ENCODE measurements at places on chromosomes 12 and 14.
A peak's percentile ranks its signal among the peaks of the same experiment; 100 is the strongest.

DNA sequence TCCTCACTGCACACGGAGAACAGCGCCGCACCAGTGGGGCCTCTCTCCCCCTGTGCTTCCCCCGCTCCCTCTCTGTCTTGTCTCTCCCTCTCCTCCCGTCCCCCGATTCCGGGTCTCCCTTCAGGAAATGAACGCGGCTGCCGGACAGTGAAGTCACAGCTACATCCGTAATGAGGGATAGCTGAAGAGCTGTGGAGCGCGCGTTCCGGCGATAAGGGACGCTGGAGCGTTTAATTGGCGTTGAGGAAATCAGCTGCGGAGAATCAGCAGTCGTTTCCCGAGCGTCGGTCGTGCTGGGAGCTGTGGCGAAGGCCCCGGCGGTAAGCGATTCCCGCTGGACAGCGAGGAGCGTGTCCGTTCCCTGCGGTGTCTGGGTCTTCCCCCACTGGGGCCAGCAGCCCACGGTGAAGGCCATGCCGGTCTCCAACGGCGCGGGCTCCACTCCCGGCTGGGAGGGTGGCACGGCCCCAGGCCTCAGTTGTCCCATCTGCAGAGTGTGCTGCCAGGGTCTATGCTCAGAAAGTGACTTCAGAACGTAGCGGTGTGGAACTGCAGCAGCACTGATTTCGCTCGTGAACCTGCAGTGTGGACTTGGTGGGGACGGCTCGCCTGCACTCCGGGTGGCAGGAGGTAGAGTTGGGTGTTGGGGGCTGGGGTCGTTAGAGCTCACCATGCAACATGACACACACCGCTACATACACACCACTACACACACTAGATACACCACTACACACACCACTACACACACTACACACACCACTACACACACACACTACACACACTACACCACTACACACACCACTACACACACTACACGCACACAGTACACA, 10.9 kb downstream of the NOC4L start:
- DNase-seq: no peak

- DNase-seq: no peak
Observed at GRCh38 chr12:30926243-30927221, at the start of gene TSPAN11. TSS of gene TSPAN11 (plus strand) at chr12:30926748. CDS start at chr12:30953992, 27,244 bp downstream.

DNA sequence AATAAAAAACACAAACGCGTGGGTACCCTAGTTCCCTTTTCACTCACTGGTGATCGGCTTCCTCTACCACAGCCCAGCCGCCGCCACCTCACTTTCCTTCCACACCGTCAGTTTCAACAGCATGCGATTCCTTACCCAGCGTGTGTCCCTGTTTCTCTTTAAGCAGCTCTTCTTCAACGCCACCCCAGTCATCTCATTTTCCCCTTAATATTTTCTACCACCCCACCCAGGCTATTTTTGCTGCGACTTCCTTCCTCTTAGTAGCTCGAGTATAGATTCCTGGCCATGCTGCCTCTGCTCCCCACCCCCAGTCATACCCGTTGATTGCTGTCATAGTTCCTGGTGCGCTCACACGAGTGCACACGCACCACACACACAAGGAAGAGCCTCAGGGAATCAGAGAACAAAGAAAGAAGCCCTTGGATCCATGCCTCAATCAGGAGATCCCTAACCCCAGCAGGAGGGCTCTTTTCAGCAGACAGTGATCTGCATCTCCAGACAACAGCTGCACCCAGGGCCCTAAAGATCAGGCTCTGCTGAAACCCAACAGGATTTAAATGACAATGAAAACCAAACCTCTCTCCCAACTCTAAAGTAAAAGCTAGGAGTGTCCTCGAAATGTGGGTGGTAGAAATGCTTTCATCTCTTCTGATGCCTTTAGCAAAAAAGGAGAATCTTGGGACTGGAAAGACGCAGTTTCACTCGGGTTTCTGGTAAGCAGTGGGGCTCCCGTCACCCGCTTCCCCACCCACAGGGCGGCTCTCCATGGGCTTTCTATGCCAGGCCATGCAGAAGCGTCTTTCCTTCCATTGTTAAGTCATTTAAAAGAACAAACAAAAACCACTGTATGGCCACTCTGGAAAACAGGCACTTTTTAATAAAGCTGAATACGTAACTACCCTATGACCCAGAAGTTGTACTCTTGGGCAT, 23.8 kb downstream of the VPS37B start:
- peak; percentile 95 for DNase-seq

DNA sequence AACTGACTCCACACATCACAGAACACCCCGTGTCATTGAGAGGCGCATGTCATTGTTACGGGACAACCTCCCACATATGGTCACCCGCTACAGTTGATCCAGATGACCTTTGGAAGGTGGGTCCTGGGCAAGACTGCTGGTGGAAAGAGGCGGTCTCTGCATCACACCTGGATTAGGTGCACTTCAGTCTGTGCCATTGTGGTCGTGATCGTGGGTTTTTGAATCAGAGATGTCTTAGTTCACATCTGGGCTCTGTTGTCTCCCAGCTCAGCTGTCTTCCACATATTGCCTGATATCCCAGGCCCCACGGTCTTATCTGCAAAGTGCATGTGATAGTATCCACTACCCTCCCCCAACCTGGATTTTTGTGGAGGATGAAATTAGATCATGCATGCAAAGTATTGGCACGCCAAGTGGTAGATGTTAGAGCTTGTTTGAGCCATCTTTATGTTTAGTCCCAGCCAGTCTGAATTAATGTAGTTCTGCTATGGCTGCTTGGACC, 208.7 kb upstream of the FOXN3 start:
- no peak for DNase-seq

GRCh38 chr12:74941670-74942069, 268.0 kb downstream of the KCNC2 start:
- no peak for DNase-seq

DNA sequence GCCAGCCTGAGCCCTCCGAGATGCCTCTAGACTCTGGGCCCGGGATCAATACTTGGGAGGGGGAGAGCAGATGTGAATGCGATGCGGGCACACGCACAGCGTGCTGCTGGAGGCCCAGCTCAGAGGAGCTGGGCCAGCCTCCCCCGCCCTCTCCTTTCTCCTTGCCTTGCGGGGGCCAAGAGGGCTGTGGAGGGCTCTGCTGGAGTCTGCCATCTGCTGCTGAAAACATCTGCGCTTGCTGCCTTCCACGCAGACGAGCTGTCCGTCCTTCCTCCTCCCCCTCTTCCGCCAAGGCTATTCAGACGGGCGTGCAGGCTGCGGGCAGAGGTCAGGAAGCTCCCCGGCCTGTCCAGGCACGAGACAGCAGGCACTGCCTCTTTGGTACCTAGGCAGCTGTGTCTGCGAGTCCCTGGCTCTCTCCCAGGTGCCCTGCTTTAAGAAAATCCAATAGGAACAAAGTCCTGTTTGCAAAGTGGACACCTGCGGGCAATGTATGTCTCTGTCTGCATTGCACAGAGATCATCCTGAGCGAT, 75.2 kb downstream of the SPRING1 start:
- DNase-seq: peak; percentile 81

- no peak for DNase-seq
Observed at GRCh38 chr12:87870061-87870460, 159.1 kb downstream of the C12orf50 start.

- no peak for DNase-seq
Observed at GRCh38 chr12:87427770-87428169, 601.4 kb downstream of the C12orf50 start.

DNA sequence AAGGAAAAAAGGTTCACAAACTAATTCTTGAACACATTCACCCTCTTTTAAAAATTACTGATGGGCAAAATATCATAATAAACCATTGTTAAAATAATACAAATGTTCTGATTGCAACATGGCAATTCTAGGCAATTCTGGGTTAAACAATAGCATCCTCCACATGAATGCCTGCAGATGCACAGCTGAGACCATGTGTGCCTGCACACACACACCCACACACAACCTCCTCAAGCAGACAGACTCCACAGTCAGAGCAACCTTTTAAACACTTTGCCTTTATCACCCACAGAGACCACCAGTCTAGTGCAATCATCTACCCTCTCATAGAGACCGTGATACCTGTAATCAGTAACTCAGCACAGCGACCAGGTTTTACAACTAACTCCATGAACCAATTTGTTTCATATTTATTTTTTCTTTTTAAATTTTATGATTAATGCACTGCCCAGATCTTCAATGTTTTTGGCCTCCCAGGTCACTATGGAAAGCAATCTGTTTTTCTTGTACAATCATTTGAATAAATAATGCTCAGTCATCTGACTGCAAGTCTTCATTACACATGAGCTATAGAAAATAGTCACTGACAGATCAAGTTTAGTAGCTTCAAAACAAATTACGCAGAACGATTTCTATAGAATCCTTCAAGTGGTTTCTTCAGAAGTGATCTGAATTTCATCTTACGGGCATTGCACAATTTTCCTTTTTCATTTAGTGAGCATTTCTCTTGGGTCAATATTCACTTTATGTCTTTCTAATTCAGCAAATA, 105.8 kb downstream of the PRKD1 start:
- no peak for DNase-seq

DNA sequence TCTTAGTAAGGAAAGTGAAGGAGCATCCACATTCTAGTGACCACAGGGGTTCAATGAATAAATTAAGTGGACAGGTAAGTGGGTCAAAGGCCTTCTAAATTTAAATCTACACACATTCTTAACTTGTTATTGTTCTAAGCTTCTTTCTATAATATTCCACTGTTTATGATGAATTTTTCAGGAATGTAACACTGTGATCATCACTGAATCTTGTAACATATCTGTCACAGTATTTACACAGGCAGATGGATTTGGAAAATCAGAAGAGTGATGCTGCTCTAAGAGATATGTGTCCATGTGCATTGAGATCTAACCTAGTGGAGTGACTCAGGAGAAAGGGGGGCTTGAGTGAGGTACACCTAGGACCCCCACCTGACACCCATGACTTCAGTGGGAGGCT, 115.4 kb upstream of the OVCH1 start:
- peak; percentile 18 for DNase-seq

GRCh38 chr12:20097626-20098025, 270.7 kb upstream of the PDE3A start:
- DNase-seq: peak; percentile 3

GRCh38 chr14:20808162-20808483, 5.5 kb upstream of the RNASE1 start:
- no peak for DNase-seq

DNA sequence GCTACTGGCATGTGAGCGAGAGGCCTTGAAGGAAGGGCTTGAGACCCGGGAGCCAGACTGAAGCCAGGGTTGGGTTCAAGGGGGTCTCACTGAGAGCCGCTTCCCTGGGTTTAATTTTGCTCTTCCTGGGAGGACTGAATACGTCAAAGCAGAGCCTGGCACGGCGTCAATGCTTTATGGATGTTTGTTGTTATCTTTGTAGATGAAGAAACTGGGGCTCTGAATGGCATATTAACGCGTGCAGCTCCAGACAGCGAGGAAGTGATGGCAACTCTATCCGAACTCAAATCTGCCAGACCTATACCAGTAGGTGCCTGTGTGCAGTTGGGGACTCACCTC, 152.8 kb upstream of the PARP11 start:
- no peak for DNase-seq

- peak; percentile 4 for DNase-seq
Observed at GRCh38 chr12:127729381-127729780, 537.6 kb upstream of the TMEM132C start.

DNA sequence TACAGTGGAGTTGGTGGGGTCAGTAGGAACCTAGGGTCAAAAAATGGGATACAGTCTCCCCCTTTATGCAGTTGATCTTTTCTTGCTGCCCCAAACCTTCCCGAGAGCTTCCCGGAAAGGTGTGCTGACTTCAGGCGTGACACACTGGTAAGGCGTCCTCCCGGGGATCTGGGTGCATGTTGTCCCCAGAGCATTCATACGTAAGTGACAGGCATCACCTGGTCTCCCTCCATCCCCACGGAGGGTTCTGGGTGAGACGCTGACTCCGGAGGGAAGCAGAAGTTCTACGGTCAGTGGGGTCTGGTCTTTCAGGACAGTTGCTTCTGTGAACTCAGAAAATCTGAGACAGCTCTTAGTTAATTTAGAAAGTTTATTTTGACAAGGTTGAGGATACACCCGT, 159.6 kb upstream of the RTL1 start:
- no peak for DNase-seq

DNA sequence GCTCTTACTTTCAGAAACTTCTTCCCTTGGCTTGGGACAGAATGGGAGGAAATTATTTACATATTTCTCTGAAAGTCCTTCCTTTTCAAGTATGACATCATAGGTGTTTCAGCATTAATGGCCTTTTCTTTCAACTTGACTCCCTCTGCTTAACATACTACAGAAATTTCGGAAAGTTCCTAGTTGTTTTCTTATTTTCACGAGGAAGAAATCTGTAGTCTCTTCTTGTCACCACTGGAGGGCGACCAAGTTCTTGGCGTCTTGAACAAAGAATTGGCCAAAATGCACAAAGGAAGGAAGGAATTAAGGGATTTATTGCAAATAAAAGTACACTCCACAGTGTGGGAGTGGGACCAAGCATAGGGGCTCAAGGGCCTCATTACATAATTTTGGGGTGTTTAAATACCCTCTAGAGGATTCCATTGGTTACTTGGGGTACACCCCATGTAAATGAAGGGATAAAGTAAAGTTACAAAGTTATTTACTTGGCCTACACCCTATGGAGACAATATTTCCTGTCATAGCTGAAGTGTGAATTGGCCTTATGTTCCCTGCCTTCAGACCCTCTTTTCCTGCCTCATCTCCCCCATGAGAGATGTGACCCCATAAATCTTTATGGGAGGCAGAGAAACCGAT, 70.4 kb downstream of the RPL10L start:
- peak; percentile 1 for DNase-seq

GRCh38 chr12:44873898-44874297, 2.2 kb downstream of the NELL2 start:
- peak; percentile 6 for DNase-seq

DNA sequence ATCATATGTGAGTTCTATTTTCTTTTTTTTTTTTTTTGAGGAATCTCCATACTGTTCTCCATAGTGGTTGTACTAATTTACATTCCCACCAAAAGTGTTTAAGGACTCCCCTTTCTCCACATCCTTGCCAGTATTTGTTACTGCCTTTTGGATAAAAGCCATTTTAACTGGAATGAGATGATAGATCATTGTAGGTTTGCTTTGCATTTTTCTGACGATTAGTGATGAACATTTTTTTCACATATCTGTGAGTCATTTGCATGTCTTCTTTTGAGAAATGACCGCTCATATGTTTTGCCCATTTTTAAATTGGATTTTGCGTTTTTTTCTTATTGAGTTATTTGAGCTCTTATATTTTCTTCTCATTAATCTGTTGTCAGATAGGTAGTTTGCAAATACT, 394.8 kb downstream of the LRFN5 start:
- no peak for DNase-seq

DNA sequence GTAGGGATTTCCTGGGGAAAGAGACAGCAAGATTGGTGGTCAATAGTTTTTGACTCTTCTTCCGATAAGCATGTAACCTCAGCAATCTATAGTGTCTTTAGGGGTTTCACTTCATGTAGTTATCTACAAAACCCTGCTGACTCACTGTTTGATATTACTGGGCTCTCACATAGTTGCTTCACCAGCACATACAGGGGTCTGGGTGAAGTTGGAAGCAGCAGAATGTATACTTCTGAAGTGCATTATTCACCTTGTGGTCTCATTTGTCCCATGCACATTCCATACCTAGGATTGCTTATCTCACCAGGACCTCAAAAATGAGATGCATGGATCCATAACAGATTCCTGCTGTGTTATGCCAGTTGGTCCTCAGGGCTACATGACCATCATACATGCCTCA, 280.0 kb downstream of the LRIG3 start:
- DNase-seq: no peak

- no peak for DNase-seq
Observed at GRCh38 chr12:75661908-75662307, 150.5 kb upstream of the KRR1 start.
